ENCODE measurements at places on chromosomes 12 and 14.

DNA sequence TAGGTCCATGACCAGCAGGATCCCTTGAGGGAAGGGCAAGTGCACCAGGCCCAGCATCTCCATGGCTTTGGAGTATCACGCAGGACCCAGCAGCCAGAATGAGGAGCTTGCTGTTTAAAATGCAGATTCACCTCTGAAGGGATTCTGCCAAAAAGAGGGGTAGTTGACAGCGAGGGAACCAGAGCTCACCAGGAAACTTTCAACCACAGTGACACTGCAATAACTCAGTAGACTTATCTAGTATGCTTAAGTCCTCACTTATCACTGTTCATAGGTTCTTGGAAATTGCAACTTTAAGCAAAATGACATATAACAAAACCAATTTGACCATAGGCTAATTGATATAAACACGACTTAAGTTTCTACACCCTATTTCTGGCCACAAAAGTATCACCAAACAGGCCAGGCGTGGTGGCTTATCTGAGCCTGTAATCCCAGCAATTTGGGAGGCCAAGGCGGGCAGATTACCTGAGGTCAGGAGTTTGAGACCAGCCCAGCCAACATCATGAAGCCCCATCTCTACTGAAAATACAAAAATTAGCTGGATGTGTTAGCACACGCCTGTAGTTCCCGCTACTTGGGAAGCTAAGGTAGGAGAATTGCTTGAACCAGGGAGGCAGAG is 21.4 kb upstream of the CKAP4 start:
- no peak for DNase-seq

DNA sequence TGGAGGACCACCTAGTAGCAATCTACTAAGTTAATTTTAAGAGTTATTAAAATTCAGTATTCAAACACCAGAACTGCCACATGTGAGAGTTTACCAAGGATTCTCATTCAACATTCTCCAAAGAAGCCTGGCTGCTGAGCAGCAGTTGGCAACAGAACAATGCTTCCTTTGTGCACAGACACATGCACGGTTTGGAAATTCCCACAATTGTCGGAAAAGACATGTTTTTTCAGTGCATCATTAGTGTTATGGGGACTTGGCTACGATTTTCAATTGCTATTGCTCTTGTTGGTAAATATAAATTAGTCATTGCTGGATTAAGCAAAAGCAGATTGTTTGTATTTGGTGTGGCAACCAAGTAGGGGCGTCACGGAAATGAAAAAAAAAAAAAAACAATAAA is 22.2 kb downstream of the ST8SIA1 start:
- DNase-seq: peak; percentile 95

- no peak for DNase-seq
Measured at GRCh38 chr12:106564678-106565329, 18.0 kb upstream of the RFX4 start.

DNA sequence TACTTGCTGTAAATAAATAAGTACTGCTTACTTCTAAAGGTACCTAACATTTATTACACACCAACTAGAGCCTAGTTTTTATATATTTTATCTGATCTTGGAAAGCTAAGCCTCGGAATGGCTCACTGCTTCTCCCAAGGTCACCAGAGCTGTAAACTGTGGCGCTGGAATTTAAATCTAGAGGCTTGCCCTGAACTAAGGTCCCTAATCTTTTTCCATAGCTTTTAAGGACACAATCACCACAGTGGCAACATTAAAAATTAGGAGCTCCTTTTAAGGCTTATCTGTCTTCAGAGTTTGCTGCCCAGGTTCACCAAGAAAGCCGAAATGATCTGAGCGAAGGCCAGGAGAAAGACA is 670 bp downstream of the CCNB1IP1 start:
- DNase-seq: peak; percentile 22

DNA sequence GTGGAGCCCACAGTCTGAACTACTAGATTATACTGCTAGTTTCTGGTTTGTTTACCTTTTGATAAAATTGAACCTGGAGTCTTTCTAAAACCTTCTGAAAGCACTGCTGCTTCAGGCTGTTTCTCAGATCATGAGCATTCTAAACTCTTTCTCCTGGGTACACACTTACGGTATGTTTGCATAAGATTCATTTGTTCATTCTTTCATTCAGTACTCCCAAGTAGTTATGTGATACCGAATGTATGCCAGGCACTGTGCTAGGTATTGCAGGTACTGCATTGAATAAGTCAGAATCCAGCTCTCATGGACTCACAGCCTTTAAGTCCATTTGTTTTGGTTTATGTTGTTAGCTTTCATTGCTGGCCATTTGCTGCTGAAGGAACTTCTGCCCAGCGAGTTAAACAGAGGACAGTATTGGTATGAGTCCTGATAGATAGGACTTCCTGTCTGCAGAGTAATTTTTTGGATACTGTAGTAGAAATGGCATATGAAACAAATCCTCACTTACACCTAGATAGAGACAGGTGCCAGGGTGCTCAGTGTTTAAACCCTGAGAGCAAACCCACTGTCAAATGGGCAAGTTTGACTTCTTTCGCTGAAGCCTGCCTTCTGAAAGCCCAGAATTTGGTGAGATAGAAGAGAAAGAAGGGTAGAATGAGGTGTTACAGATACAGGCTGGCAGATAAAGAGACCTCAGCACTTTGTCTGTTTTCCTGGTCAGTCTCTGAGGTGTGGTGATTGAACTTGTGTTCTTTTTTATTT is 2.1 kb downstream of the SUSD6 start:
- no peak for DNase-seq

GRCh38 chr14:51680031-51680430 is 28.3 kb downstream of the FRMD6 start:
- no peak for DNase-seq

- DNase-seq: no peak
Measured at GRCh38 chr12:70185301-70185700, 57.9 kb upstream of the CNOT2 start.

DNA sequence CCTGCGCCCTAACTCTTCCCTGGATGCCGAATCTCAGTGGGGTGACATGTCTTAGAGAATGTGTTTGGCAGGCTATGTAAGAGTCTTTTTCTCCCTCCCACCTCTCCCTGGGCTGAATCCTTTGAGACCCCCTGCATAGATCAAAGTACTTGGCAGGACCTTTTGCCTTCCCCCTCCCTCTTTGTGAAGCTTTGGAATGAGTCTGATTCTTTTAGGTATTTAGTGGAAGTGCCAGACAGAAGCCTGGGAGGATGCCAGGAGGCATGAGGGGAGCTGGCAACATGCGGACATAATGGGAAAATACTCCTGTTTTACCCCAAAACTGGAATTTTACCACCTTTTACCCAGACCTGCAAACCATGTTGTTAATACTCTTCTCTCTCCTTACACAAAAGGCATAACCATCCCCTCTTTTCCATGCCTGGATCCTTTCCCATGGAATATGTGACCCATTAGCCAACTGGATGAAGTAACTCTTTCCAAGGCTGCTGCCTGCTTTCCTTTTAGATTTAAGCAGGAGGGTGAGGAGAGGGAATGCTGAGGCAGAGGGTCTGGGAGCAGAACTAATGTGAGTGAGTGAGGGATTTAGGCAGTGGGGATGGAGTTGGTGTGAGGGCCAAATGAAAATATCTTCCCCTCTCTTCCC is 41.7 kb downstream of the TTLL5 start:
- peak; percentile 57 for DNase-seq

- no peak for DNase-seq
Measured at GRCh38 chr12:103422328-103422727, 73.4 kb downstream of the C12orf42 start.

All from cardiac fibroblast (primary cell).